ENCODE measurements at places on chromosomes 4 and X.

DNA sequence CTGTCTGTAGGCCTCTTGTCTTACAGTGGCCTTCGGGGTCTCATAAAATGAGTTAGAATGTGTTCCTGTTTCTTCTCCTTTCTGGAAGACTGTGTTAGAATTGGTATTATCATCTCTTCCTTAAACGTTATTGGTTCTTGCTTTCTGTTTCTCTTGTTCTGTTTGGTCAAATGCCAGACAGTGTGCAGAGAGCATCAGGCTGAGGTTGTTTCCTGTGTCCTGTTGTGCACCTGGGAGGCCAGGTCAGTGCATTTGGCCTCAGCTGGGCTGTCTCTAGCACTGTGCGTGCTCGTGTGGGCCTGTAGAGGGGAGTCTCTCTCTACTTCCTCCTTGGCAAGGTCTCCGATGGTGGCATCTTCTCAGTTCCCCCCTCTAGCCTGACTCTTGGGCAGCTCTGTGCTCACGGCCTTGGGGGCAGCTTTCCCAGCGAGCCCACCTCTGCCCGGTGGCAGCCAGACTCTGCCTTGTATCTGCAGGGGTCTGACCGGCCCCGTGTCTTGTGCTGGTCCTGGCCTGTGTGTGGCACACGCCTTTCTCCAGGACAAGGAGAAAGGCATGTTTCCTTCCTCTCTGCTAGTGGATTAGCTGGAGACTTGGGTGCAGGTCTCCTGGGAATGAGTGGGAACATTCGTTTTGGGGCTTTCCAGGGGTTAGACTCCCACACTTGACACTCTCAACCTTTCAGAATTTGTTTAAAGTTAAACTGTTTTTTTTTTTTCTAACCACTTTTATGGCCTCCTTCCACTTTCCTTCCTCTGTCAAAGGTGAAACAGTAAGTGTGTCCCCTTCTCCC lies 62.3 kb downstream of the FAM193A start:
- DNase-seq: no peak

- DNase-seq: no peak
Measured at GRCh38 chr4:87251106-87251505, 30.7 kb upstream of the KLHL8 start.

- DNase-seq: no peak
Measured at GRCh38 chr4:188145601-188146000, 6.4 kb downstream of the TRIML1 start.

- DNase-seq: no peak
Measured at GRCh38 chr4:152095701-152096070, 334.9 kb upstream of the GATB start.

DNA sequence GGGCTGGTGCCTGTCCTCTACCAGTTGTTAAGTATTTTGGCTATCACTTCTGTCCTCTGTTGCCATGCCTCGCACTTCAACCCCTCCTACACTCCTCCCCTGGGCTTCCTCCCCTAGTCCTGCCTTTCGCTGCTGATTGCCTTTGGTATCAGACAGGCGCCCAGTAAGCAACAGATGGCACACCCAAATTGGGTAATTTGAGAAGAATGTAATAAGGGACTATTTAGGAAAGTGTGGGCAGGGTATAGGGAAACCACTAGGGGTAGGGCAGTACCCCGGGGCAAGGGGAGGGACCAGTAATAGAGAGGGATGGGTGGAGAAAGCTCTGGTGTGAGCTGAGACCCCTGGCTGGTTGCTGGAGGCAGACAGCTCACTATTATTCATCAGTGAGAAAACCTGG lies 172.7 kb upstream of the USP9X start:
- DNase-seq: no peak

DNA sequence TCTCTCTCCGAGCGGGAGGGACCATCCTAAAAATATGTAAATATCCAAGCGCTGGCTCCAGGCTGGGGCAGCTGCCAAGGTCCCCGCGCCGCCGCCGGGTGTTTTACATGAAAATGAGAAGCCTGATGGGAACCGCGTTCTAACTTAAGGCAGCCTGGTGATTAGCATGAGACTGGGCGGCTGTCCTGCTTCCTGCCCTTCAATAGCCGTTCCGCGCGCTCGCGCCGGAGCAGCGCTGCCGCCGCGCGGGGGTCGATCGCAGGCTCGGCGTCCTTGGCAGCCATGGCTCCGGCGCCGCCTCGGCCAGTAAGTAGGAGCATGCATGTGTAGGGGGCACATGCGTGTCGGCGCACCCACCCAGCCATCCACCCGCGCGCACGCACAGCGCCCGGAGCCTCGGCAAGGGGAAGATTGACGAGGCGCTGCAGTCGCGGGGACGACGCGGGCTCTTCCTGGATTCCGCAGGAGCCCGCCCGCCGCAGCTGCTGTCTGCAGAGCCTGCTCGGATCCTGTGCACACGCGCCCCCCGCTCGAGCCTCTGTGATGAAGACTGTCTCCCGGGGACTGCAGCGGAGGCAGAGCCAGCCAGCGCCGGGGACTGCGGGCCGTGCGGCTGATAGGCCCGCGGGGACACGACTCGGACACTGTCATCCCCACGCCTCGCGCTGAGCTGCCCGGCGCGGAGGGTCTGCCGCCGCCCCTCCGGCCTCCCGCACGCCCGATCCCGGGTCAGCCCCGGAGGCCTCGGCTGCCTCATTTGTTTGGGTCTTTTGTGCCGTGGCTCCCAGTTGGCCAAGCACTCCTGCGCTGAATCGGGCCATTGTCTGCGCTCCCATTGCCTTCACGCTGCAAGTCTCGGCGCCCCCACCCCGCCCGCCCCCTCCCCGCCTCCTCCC lies 734 bp downstream of the STOX2 start:
- no peak for DNase-seq

- no peak for DNase-seq
Measured at GRCh38 chrX:80285131-80285773, 135.0 kb upstream of the TENT5D start.

DNA sequence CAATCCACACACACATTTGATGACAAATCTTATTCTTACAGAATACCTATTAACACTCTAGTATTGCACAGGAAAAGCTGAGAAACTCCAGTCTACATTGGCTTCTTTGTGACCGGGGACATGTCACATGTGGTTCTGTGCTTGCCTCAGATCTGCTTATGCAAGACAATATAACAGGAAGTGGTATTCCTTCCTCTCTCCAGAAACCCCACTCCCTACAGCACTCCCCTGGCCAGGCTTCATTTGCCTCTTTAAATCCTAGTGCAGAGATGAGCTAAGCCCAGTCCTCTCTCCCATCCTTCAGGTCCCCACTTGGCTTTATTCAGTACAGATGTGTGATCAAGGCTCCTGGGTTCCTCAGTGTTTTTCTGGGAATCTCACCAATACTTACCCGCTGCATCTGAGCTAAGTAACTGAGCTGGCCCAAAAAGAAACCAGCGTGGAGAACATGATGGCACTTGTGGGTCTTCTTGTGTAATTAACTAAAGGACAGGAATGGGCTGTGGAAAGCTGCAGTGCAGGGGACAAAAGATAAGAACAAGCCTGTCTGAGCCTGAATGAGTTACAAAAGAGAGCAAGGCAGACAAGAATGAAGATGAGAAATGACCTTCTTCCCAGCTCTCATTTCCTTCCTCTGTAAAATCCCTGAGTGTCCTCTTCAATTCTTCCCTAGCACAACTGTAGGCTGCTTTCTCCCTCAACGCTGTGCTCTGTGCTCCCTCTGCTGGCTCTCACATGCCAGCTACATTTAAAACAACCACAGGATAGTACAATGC lies 105.6 kb downstream of the HNRNPD start:
- DNase-seq: peak; percentile 8

DNA sequence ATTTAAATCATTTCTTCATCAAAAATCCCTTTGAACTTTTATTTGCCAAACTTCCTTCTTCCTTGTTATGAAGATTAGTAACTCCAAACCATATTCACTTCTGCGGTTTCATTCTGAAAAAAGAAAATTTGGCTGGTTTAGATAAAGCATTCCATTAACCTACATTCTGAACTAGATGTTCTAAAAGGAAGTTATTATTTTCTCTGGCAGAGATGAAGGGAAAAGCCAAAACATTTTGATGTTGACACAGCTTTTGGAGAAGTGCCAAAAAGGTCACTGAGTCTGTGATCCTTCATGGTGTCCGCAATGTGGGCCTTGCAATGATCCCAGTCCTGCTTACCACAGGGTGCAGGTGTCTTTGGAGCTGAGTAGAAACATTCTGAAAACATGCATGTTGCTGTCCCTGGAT lies 36.0 kb downstream of the CXCL8 start:
- DNase-seq: no peak

DNA sequence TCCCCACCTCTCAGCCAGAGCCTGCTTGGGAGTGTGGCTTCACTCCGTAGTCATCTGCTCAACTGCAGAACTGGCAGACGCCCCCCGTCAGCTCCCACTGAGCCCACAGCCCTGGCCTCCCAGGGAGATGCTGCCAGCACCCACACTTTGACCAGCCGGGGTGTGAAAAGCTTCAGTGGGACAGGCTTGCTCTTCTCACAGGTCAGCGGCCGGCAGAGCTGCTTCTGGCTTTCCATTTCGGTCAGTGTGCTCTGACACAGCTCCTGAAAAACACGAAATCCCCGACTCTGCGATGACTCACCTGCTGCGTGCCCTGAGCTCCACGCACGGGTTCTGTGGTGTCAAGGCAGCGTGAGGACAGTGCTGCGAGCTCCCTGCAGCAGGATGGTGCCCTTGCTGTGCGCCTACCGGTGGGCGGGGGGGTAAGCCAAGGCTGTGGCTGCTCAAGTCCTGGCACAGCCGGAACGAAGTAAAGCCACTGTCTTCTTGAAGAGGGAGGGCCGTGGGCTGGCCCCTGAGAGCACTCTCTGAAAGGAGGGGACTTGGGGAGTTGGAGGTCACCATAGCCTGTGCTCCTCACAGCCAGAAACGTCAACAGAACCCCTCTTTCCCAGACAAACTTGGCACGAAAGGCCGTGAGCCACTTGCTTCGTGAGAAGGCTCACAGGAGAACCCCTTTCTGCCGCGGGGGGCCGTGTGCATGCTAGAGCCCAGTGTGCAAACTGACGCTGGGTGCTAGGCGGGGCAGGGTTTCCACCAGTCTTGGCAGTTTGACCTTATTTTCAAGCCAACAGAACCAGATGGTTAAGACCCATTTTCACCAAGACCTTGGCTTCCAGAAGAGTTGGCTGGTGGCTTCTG lies 23.6 kb downstream of the NOP14 start:
- DNase-seq: no peak

- DNase-seq: no peak
Measured at GRCh38 chr4:113784497-113785250, 23.1 kb upstream of the CAMK2D start.

DNA sequence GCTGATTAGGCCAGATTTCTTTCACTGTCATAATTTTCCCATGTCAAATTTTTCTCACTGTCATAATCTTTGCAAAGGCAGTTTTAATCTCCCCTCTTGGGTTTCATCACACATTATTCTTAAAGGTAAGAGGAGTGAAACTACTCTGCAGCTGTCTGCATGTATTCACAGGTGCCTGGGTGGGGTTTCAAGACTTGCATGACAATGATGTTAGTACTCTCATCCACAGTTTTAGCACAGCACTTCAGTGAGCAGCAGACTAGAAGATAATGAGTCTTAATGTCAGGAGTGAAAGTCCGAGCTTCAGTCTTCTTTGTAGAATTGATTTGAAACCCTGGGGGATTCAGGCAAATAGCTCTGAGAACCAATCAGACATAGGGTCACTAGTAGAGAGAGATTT lies 182.5 kb upstream of the GALNT7 start:
- no peak for DNase-seq

- DNase-seq: no peak
Measured at GRCh38 chrX:80432863-80433262, 12.6 kb downstream of the TENT5D start.

- DNase-seq: no peak
Measured at GRCh38 chrX:10028283-10029104, 61.3 kb downstream of the CLDN34 start.

GRCh38 chr4:26780539-26780938 lies 80.1 kb upstream of the STIM2 start:
- DNase-seq: no peak

GRCh38 chrX:109842611-109843010 lies 109.6 kb upstream of the ACSL4 start:
- DNase-seq: no peak

DNA sequence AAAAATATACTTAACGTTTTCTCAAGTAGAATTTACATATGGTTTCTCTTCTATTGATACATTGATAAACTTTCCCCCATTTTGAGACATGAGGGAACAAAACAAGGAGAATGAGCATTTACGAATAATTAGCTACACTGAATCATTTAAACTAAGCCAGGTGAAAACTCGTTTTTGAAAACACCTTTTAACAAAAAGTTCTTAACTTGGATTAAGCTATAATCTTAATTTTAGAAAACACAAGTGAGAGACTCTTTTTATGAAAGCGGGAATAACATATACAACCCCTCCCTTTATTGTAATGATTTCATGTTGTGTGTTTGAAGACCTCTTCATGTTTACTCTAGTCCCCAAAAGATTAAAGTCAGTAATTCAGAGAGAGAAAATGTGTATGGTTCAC lies 20.1 kb downstream of the PDLIM3 start:
- DNase-seq: no peak

GRCh38 chr4:110085131-110085530 lies 113.3 kb downstream of the ELOVL6 start:
- no peak for DNase-seq

GRCh38 chr4:89482251-89482650 lies 174.7 kb upstream of the GPRIN3 start:
- DNase-seq: peak; percentile 25

DNA sequence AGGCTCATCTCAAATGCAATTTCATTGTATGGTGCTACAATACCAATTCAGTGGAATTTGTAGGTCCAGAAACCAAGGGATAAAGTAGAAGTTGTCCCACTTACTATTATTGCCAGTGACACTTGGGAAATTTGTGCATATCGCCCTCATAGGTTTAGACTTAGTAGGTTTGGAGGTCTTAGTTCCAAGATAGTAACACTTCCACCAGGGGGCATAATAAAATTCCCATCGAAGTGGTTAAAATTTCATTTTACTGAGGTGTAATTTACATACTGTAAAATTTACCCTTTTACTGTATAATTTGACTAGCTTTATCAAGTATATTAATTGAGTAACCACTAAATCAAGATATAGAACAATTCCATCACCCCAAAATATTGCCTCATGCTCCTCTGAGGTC lies 174.6 kb downstream of the INPP4B start:
- DNase-seq: no peak

DNA sequence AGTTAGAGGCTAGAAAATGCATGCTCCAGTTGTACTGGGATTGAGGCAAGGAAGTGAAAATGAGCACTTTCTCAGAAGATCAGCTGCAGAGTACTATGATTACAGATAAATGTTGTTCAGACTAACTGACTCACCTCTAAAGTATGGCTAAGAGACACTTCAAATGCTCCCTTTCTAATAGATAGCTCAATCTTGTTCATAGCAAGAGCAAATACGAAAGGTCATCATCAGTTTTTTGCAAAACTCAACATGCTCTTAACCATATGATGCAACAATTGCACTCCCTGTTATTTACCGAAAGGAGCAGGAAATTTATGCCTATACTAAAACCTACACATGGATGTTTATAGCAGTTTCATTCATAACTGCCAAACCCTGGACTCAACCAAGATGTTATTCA lies 838.4 kb upstream of the INTU start:
- DNase-seq: no peak
